ENCODE measurements at places on chromosomes 11 and 22.

DNA sequence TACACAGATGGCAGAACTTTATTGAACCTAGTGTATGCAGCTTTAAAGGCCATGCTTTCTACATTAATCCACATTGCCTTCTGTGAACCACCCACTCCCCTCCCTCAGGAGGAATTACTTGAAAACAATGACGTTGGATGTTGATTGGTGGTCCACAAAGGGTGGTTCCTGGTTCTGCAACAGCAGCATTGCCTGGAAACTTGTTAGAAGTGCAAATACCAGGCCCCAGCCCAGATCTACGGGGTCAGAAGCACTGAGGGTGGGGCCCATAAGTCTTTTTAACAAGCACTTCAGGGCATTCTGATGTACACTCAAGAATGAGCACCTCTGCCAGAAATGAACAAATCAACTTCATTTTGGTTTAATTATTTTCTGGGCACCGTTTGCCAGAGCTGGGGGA, 91.0 kb downstream of the ISX start:
- no peak for DNase-seq

DNA sequence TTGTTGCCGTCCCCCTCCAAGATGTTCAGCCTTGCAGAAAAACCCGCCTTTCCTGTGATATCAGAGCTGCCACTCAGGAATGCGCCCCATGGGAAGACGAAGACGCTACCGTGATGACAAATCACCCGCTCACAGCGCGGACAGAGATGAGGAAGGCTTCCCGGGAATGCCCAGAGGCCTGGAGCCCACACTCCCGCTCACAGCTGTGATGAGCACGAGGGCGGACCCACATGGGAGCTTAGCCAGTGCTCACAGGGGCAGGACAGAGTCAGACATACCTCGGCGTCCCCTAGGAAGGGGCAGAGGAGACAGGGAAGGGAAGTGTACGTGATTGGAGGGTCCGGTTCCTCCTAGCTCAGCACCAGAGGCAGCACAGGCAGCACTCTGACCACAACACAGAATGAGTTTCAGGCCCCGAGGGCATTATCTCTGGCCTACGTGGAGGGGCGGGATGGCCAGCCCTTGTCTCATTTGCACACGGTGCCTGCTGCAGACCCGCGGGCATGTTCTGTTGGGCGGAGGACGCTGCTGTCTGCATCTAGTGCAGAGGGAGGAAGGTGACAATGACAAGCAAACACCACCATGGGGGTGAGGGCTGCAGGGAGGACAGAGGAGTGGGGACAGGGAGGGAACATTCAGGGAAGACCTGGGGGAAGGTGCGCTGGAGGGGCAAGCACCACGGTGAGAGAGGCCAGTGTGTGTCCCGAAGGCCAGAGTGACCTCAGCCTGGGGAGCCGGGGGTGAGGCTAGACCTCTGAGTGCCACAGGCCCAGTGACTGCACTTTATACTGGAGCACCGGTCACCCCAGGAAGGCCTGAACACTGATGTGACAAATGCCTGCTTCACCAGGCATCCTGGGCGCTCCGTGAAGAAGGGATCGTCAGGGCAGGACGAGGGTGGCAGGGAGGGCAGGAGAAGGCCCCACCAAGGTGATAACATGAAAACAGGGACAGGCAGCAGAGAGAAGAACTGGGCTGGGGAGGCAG, 79.6 kb downstream of the CELSR1 start:
- no peak for DNase-seq

DNA sequence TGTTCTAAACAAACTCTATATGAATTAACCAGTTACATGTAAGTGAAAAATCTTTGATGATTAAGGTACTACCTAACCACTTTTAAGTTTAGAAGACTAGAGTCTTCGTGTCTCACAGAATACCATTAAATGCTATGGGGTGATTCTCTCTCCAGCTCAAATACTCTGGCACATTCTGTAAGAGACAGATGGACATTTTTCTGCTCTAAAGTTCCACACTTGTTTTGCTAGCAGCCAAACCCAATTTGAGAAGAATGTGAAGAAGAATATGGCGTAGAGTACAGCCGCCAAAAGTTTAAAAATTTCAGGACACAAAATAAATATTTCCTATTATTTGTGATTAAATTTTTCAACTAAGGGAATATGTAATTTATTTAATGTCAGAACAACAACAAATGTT, 339.1 kb downstream of the GUCY1A2 start:
- DNase-seq, result no peak

DNA sequence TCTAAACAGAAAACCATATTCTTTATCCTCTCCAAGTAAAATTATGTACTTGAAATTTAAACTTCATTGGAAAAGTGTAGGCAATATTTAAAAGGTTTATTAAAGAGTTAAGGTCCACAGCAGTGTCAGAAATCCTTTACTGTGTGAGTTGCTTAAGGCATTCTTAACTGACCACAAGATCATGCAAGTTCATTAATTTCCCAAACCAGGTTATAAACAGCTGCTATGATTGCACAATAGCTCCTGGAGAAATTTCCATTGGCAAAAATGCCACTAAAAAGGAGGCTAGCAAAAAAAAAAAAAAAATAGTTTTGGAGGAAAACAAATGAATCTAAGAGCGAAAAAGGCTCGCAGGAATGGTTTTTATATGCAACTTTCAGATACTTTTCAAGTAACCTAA, 106.2 kb downstream of the ETS1 start:
- DNase-seq, result no peak

DNA sequence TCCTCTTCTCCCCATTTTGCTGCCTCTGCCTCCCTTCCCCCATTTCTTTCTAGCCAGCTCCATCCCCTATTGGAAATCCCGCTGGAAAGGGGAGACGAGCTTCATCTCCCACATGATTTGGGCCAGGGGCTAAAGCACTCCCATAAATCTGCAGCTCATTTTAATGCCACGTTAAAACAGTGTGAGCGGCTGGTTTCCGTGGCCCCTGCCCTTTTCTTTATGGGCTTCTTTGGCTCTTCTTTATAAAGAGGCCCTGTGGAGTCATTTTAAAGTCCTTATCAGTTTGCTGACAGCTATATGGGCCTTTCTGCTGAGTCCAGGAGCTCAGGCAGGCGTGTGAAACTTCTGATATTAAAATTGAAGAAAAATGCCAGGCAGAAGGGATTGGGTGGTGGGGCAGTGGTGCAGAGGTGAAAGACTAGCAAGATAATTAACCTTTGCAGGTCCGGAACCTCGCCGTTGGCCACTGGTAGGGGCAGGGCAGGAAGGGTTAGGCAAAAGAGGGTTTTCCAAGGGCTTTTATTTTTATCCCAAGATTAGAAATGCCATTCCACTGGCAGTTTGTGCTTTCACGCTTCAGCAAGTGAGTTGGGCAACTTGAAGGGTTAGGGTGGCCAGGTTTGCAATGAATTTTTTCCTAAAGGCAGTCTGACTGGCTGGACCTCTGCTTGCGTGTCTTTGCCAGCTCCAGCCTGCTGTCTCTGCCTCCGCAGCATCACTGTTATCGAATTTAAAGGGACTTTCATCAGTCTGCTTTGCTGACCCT, 44.3 kb downstream of the EXT2 start:
- no peak for DNase-seq

DNA sequence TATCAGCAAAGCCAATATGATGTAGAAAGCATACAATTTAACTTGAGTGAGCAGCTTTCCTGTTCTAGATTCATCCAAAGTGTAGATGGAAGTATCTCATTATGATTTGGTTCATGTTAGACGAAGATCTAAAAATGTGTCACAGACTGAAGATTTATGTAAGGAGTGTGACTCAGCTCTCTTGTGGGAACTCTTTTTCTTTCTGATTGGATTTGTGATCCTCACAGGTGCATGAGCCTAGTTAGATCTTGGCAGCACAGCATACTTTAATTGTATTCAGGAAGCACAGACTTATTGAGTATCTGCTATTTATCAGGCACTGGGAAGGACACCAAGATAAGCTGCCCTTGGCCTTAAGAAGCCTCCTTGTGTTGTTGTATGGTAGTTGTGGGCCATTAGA, 147.1 kb downstream of the C11orf91 start:
- DNase-seq, result no peak
